Heart right ventricle (tissue), 16 donors: ENCODE measurements at places on chromosomes 1 and 21. TPM values are rescaled to one million over a fixed set of nuclear protein-coding genes. Genes with fewer than 3 reads are reported as not detected.
A peak's percentile ranks its signal among the peaks of the same experiment; 100 is the strongest.

DNA sequence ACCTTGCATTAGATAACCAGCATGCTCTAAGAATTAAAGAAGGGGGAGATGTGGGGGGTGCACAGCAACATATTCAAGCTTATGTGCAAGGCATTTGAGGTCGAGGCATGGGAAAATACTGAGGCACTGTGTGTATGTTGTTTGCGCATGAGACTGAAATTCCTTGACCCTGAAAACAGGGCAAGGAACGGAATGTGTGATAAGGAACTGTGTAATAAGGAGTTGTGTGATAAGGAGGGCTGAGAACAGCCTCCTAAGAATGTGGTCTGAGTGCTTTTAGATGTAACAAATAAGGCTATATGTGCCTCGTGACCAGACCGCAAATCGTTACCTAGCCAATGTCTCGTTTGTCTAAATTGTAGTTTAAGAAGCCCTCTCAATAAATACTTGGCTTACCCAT lies 26.5 kb upstream of the ITLN1 start:
- no peaks in the 10 kb centered on the region for H3K36me3 ChIP-seq
- H3K27ac ChIP-seq, result no peak overlapping the region
- DNase-seq, result no peak
- no peaks in the 10 kb centered on the region for H3K27me3 ChIP-seq

- H3K4me1 ChIP-seq, result peaks cover 10% of the 10 kb centered on the region
- H3K27ac ChIP-seq, result no peak overlapping the region
- H3K4me3 ChIP-seq, result peak overlapping the region; percentile 54
- H3K27me3 ChIP-seq, result peaks cover 5% of the 10 kb centered on the region
- DNase-seq, result no peak
Observed at GRCh38 chr1:213982289-213982671, 5.5 kb upstream of the PROX1 start.

The TLR5 gene
- polyA plus RNA-seq, result 1.1 TPM

The ZC3H11A gene
- 48.6 TPM for polyA plus RNA-seq

DNA sequence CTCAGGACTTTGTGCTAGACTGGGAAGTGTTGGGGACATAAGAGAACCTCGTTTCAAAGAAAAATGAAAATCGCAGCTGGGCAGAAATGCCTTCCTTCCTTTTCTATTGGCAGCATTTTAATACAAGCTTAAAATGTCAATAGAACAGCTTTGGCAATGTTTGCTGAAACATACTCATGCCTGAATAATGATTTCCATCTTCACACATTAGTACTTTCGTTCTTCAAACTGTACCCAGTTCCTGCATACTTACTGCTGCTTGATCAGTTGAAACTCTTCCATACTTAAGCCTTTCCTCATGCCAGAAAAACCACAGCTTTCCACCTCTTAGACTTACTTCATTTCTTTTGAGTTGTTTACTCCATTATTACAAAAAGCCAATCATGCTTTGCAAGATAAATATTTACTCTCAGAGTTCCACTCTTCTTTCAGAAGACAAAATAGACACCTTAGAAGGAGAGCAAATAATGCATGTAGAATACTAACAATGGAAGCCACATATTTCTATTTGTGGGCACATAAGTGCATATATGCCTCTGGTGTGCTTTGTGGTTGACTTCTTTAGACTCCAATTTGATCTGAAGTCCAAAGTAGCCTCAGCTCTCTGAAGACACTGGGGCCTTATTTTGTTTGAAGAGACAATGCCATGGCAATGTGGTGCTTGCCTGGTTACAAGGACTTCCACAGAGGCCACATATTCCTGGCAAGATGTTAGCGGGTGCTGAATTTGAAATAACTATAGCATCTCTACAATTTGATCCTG lies 22.7 kb upstream of the CD55 start:
- H3K36me3 ChIP-seq, result no peaks in the 10 kb centered on the region
- peaks cover 15% of the 10 kb centered on the region for H3K4me1 ChIP-seq
- H3K27me3 ChIP-seq, result no peaks in the 10 kb centered on the region
- H3K4me3 ChIP-seq, result no peak overlapping the region
- H3K27ac ChIP-seq, result no peak overlapping the region
- no peak for DNase-seq

The TTC4 gene
- 20.9 TPM for polyA plus RNA-seq

- DNase-seq, result no peak
- H3K27me3 ChIP-seq, result no peaks in the 10 kb centered on the region
- peaks cover 57% of the 10 kb centered on the region for H3K4me1 ChIP-seq
- no peaks in the 10 kb centered on the region for H3K36me3 ChIP-seq
Observed at GRCh38 chr1:89762386-89762778, 58.5 kb upstream of the LRRC8D start.

DNA sequence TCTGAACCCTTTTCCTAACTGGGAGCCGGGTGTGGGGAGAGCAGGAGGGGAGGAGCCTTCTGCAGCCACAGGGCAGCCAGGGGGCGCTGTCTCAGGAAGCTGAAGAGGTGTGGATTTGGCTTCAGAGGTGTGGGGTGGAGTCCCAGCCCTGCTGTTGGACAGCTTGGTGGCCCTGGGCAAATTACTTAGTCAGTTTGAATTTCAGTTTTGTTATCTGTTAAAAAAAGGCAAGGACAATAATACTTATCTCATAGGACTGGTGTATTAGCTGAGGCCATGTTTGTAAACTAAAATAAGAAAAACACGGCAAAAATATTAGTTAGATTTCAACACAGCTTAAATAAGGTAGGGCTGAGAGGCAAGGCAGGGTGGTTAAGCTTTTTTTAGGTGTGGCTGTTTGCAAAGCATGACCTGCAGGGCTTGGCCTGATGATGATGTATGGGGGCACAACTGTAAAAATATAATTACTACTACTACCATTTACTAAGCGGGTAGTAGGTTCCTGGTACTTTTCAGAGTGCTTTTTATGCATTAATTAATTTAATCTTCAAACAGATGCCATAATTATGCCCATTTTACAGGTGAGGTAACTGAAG lies 111.8 kb downstream of the PLXNA2 start:
- H3K4me1 ChIP-seq, result peaks cover 6% of the 10 kb centered on the region
- no peaks in the 10 kb centered on the region for H3K27me3 ChIP-seq
- no peak overlapping the region for H3K27ac ChIP-seq
- H3K36me3 ChIP-seq, result no peaks in the 10 kb centered on the region
- DNase-seq, result peak; percentile 85
- no peak overlapping the region for H3K4me3 ChIP-seq

GRCh38 chr1:170213596-170213995 lies 67.8 kb downstream of the NTMT2 start:
- H3K4me1 ChIP-seq, result no peaks in the 10 kb centered on the region
- no peak overlapping the region for H3K4me3 ChIP-seq
- no peaks in the 10 kb centered on the region for H3K27me3 ChIP-seq
- H3K36me3 ChIP-seq, result no peaks in the 10 kb centered on the region
- H3K27ac ChIP-seq, result no peak overlapping the region

- DNase-seq, result no peak
- H3K27ac ChIP-seq, result no peak overlapping the region
- peaks cover 31% of the 10 kb centered on the region for H3K4me1 ChIP-seq
- H3K36me3 ChIP-seq, result no peaks in the 10 kb centered on the region
- H3K27me3 ChIP-seq, result no peaks in the 10 kb centered on the region
Observed at GRCh38 chr1:58395355-58395754, 151.2 kb downstream of the OMA1 start.

DNA sequence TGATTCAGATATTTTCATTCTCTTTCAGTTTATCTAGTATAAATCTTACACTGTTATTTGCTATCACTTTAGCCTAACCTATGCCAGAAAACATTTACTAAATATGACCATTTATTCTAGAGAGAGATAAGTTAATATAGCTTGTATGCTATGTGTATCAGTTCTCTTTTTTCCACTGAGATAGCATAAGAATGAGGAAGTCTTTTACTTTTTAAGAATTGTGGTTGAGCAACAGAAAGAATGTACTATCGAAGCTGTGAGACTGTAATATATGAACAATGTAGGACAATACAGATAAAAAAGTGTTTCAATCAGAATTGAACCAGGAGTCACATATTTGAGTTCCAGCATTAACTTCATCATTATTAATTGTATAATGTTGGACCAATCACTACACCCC lies 479.9 kb upstream of the PLXNA2 start:
- H3K36me3 ChIP-seq, result no peaks in the 10 kb centered on the region
- H3K4me1 ChIP-seq, result no peaks in the 10 kb centered on the region
- no peak overlapping the region for H3K27ac ChIP-seq

GRCh38 chr1:235649368-235650163 lies at the start of gene GNG4:
Gene GNG4 (minus strand): TSS chr1:235649784. CDS start chr1:235583838, 65,946 bp downstream.
- H3K4me1 ChIP-seq, result peaks cover 22% of the 10 kb centered on the region
- H3K36me3 ChIP-seq, result no peaks in the 10 kb centered on the region
- H3K4me3 ChIP-seq, result peak within 1 kb of the TSS; percentile 57
- peaks cover 98% of the 10 kb centered on the region for H3K27me3 ChIP-seq
- DNase-seq, result no peak

- peak overlapping the region; percentile 79 for H3K27ac ChIP-seq
- H3K27me3 ChIP-seq, result no peaks in the 10 kb centered on the region
- peak overlapping the region; percentile 35 for H3K4me3 ChIP-seq
- no peaks in the 10 kb centered on the region for H3K36me3 ChIP-seq
Observed at GRCh38 chr1:40709802-40710278, 18.3 kb downstream of the NFYC start.
